Activated CD4-positive, alpha-beta T cell treated with anti-CD3 and anti-CD28 coated beads for 4 hours (primary cell): ENCODE measurements at places on chromosomes 3 and 15.
A peak's percentile ranks its signal among the peaks of the same experiment; 100 is the strongest.

DNA sequence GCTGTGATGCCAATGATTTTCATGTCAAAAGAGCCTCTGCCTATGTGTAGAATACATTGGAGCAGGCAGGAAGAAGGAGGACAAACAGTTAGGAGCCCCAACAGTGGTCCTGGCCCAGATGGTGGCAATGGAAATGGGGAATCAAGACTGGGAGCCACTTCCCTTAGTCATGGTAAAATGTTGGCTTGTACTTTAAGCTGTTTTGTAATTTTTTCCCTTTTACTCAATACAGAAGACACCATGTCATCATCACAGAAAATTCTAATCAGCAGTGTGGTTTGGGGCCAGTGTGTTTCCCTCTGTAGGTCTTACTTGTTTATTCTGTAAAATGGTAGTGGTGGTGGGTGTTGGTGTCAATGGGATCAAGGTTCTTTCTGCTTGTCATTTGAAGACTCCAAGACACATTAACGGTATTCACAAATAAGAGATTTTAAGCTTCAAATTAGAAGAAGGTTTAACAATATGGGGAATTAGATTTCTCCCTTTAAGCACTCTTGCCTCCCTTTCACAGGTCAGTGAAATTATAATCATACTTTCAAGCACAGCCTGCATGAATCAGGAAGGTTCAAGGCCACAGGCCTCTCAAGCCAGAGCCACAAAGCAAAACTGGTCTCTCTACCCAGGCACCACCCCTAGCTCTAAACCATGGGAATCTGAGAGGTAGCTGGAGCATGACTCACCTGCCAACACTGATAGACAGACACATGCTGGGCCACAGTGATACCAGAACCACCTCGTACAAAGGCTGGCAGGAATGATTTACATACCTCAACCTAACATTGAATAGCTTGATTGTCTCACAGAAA, 24.9 kb downstream of the SIAH2 start:
- peak; percentile 39 for DNase-seq

- DNase-seq, result no peak
Observed at GRCh38 chr3:67030785-67031740, 33.0 kb downstream of the KBTBD8 start.

GRCh38 chr3:101940521-101941317, 91.4 kb downstream of the NFKBIZ start:
- no peak for DNase-seq

GRCh38 chr3:24680214-24680967, 185.7 kb upstream of the THRB start:
- DNase-seq, result peak; percentile 8

DNA sequence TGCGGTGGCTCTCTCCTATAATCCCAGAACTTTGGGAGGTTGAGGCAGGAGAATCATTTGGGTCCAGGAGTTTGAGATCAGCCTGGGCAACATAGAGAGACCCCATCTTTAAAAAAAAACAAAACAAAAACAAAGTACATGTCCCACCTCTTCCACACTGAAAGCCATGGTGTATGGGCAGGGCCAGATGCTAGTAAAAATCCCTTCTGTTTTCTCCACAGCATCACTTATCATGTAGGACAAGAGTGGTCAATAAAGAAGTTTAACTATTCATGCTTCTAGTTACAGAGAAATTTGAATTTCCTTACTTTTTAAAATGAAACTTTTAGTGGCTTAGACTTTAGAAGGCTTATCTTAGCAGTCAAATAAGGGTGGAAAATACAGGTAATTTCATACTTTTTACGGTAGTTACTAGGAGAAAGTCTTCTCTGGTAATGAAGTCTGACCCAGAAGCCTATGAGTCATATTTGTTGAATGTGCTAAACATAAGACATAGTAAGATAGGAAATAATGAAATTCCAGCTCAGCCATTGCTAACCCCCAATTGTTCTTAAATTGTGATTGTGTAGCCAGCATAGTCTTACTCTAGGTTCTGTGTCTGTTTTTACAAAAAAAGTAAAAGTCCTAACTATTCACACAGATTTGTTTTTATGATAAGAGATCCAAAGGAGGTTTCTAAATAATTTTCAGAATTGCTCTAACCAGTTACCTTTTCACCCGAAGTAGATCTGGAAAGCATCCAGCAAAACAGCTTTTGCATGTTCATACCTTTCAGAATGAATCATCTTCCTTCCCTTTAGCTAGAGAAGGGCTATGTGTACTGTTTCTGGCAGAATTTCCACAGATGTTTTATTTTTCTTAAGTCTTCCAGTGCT, 16.4 kb upstream of the ZNF609 start:
- DNase-seq, result no peak

DNA sequence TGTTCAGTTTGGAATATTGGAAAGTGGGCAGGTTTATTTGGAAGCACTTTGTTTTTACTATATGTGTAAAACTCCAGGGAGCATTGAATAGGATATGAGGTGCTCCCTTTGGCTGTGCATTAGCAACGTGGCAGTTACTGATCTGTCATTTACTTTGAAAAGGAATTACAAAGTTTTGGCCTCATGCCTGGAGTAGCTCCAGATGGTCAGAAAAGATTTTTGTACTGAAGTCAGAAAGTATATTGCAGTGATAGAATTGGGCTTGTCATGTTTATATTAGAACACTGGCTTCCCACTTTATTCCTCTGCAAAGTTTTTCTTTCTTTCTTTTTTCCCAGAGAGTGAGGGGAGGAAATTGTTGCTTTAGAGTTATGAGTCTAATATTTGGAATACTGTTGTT, 26.1 kb downstream of the FNDC3B start:
- DNase-seq, result no peak

DNA sequence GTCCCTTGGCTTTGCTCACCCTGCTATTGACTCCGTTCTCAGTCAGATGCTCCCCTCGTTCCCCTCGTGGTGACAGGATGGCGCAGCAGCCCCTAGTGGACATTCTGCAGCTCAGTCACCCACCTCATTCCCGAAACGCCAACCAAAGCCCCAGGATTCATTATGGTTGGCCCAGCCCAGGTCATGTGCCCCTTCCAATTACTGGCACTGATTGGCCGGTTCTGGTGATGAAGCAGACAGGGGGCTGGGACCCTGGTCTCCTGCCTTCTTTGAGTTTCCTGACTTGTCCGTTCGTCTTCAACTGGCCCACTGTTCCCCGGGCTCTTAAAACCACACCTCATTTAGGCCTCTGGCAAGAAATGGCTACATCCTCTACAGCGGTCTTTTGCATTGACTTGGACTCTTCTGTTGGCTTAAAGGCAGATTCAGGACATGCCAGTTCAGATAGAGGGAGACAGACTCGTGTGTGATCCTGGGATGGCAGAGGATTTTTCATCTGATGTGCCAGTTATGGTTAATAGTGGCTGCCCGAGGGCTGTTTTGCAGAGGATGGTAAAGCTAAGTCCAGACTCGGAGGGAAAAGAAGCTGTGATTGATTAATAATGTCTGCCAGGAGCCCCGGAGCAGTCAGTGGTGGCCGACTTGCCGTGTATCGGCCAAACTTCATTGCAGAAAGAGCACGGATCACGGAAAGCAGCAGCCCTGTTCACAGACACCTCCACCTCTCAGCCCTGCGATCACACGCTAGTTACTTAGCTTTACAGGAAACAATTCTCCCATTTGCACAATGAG, 37.8 kb downstream of the LSM3 start:
- peak; percentile 45 for DNase-seq

GRCh38 chr3:154730186-154730585, 300.2 kb upstream of the GPR149 start:
- no peak for DNase-seq

GRCh38 chr3:192896208-192896607, 21.4 kb downstream of the MB21D2 start:
- no peak for DNase-seq

DNA sequence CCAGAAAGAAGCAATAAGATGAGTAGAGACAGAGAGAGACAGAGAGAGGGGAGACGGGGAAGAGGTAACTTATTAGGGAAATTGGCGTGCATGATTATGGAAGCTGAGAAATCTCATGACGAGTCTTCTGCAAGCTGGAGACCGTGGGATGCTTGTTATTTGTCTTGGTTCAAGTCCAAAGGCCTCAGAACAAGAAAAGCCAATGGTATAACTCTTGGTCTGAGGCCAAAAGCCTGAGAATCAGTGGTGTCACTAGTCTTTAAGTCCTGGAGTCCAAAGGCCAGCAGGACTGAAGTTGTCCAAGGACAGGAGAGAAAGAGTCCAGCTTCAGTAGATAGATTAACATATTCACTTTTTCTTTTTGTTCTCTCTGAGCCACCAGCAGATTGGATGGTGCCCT, 613.6 kb downstream of the CADM2 start:
- DNase-seq, result no peak

DNA sequence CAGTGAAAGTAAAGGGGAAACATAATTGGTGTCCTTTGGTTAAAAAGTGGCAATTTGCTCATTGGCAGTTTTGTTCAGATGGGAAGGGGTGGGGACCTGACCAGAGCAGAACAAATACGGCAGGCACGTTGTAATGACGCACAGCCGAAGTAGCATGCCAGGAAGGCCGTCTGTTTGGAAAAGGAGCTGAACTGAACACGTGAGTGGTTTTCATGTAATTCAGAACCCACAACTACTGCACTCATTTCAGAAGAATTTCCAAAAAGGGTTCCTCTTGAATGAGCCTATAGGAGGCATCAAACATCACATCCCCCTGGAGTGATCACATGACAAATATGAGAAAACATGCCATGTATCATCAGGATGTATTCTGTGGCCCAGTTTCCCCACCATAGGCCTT, 42.9 kb upstream of the LMCD1 start:
- DNase-seq, result no peak

DNA sequence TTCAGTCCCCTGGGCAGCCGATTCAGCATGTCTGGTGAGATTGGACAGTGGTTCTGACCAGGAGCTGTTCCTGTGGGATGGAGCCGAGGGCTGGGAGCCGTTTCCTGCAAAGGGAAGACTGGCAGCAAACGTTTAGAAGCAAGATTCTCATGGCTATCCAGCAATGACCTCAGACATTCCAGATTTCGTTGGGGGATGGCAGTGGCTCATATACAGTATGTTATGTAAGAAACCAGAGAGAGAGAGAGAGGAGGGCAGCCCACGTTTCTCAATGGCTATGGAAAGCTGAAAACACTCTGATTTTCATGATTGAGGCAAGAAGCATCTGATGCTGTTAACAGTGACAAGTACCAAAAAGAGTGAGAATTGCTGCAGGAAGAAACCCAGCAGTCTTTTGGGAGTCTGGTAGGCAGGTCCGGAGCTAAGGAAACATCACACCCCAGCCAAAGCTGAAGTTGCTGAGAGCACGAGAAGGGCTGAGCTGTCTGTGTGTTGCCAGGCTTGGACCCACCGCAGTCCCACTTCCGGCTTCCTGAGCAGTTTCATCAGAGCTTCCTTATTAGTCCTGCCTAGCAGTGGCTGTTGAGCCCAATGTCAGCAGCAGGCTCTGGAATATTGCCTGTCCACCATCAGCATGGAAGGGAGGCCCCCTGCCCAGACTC, 25.6 kb upstream of the VPS8 start:
- DNase-seq, result no peak

DNA sequence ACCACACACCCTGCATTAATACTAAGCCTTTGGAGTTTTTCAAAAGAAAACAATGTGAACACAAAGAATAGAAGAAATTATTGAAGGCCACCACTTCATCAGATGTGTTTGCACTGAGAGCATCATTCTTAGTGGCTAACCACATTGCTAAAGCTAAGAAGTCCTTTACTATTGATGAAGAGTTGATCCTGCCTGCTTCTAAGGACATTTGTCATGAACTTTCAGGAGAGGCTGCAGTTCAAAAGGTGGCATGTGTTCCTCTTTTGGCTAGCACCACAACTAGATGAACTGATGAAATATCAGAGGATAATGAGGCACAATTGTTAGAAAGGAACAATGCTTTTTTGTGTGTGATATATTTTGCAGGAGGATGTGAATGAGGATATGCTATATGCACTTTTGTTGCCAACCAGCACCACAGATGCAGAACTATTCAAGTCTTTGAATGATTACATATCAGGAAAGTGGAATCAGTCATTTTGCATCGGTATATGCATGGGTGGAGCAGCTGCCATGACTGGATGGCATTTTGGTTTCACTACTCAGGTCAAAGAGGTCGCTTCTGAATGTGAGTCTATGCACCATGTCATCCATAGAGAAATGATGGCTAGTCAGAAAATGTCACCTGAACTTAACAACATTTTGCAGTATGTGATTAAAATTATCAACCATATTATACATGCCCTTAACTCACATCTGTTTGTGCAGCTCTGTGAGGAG, 2.5 kb upstream of the EID1 start:
- DNase-seq, result no peak

DNA sequence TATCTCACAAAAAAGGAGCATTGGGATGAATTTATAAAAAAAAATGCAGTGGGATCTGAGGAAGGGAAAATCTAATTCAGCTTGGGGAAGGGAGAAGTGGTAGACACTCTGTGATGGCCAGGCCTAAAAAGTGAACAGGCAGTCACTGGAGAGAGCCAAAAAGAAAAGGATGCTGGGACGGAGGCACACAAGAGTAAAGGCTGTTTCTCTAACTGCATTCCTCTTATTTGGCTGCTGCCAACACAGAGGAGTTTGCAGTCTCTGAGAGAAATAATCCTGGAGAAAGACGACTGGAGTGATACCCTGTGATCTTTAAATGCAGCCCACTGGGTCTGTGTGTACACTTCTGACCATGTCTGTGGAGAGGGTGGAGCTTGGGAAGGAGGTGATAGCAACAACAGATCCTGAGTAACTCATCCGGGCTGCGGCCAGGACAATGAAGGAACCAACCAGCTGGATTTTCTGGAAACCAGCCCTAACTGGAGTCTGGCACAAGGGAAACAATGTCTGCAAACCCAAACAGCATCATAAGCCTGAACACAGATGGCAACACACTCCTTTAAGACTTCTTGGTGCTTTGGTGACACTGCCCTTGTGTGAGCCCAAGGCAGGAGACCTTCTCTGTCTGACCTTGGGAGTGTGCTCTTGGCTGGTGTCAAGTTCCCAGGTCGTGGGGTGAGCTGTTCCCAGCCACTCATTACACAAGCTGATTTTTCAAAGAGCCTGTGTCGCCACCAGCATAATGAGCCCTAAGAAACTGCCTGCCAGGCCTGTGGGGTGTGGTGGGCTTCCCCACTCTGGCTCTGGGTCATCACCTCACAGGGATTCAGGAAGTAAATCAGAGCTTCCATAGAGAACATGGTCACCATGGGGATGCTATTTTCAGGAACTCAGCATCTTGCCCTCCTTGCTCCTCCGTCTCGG, 8.0 kb downstream of the FYCO1 start:
- no peak for DNase-seq

DNA sequence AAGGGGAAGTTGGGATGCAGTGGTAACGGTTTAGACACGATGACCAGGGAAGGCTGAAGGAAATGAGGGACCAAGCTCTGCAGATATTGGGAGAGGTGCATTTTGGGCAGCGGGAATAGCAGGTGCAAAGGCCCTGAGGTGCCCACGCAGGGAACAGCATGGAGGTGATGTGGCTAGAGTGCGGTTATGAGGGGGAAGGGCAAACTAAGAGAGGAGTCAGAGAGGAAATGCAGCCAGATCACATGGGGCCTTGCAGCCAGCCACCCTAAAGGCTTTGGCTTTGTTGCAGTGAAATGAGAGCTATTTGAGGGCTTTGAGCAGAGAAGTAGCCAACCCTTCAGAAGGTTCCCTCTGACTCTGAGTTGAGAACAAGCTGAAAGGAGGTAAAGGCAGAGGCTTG, 2.6 kb downstream of the SPATA12 start:
- no peak for DNase-seq
